ENCODE measurements at places on chromosomes 2 and 18.

DNA sequence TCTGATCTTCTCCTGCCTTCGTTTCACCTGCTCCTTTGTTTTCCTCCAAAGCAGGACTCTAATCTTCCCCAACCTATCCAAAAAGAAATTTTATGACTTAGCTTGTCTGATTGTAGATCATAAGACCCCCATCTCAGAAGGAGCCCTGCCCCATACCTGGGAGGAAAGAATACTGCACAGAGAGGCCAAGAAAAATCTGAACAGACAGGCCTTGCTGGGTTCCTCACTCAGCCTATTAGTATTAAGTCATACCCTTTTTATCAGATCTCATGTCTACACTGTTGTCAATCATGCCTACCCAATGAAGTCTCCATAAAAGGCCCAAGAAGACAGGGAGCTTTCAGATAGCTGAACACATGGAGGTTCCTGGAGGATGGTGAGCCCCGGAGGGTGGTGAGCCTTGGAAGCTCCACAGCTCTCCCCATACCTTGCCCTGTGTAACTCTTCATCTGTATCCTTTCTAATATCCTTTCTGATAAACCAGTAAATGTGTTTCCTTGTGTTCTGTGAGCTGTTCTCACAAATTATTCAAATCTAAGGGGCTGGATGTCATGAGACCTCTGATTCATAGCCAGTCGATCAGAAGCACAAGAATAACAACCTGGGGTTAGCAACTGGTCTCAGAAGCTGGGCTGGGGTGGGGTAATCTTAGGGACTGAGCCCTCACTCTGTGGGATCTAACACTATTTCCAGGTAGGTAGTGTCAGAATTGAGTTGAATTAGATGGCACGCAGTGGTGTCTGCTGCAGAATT is 108.8 kb downstream of the SPOPL start:
- DNase-seq = no peak

DNA sequence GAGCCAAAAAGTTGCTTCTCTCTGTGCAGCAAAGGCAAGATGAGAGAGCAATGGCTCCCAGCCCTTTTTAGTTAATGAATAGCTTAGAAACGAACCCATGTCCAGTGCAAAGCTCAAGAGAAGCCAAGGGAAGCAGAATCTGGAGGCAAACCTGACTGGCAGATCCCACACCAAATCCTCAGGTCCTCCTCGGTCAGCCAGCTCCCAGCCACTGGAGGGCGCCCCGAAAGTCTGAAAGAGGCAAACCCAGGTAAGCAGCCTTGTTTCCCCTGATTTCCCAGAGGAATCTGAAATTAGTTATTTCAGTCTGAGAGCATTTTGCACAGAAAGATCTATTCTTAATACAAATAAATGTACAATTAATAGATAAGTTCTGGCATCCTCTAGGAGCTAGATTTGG is 71.3 kb upstream of the PID1 start:
- no peak for DNase-seq

DNA sequence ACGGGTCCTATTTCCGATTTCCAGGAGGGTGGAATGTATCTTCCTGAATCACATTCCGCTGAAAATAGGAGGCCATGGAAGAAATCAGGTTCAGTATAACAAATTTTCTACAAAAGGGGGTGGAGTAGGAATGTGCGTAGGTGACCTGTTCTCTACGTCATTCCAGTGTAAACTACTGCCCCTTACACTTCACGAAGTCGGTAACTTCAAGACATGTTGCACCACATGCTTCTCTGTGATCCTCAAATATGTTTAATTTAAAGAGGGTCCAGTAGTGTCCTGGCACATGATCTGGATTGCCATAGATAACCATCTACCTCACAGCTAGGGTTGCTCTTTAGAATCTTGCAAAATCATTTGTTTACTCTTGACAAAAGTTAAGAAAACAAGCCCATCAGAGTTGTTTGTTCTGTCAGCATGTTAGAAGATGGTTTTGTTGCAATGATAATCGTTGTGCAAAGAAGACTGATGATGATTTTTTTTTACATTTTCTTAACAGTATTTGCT is 7.5 kb upstream of the CPS1 start:
- no peak for DNase-seq

GRCh38 chr2:27814758-27815157 is 43.2 kb downstream of the MRPL33 start:
- DNase-seq = no peak

DNA sequence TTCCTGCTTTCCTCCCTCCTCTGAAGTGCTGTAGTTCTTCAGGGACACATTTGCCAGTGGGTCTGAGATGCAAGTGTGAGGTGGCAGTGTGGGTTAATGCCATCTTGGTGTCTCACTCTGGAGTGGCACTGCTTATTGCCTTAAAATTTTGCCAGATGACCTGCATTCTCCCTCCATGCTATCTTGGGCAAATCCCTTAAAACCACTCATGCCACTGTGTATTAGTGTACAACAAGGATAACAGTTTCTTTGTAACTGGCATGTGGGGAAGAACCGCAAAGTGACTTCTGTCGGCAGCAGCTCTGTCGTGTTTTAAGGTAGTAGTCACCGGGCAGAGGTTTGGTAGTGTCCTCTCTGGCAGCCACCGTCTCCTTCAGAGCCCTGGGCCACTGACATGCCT is 124.2 kb downstream of the NEDD4L start:
- DNase-seq = no peak

DNA sequence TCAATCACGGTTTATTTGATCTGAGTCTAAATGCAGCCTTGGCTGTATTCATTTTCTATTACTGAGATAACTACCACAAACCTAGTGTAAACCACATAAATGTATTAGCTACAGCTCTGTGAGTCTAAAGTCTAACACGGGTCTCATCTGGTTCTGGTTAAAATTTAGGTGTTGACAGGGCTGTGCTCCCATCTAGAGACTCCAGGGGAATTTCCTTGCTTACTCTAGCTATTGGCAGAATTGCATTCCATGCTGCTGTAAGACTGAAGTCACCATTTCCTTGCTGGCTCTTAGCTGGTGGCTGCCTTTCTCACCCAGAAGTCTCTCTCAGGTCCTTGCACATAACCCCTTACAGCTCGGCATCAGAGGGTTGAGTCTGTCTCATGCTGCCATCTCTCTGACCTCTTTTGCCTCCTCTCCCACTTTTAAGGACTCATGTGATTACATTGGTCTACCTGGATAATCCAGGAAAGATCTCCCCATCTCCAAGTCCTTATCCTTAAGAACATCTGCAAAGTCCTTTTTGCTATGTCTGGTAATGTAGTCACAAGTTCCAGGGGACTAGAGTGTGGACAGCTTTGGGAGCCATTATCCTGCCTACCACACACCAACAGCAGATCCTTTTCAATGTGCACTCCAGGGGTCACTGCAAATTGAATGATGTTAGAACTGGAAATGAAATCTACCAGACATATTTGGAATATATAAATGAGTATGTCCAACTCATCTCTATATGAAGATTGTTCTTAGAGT is 207.0 kb upstream of the AGAP1 start:
- no peak for DNase-seq

- no peak for DNase-seq
Measured at GRCh38 chr2:186422226-186422625, 63.8 kb upstream of the ZC3H15 start.

DNA sequence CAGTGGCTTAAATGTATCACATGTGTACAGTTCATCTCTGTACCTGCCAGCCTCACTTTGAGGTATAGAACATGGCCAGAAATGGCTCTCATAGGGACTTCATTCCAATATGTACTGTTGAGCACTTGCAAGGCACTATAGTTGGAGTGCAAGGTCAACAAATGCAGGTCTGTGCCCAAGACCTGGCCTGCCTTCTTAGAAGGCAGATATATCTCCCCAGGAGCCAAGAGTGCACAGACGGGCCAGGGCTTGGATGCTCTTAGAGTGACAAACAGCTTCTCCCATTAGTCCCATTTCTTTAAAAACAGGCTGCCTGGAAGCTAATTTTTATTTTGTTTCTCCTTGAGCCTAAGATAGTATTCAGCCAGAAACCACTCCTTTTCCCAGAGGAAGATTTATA is 7.3 kb downstream of the TEX261 start:
- no peak for DNase-seq

DNA sequence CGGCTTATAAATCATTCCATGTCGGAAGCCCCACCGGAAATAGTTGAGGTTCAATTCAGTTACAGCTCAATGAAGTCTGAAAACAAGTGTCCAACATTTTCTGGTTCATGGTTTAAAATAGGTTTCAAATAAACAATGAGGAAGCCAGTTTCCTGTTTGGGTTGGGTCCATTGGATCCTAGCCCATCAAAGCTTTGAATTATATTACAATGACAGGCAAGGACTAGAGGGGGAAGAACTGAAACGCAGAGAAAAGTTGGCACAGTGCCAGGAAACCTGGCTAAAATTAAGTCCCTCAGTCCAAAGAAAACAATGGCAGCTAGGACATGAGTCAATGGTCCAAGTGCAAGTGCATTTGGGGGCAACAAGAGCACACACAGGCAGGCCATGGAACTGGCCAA is 32.0 kb downstream of the SLC14A1 start:
- peak; percentile 8 for DNase-seq

DNA sequence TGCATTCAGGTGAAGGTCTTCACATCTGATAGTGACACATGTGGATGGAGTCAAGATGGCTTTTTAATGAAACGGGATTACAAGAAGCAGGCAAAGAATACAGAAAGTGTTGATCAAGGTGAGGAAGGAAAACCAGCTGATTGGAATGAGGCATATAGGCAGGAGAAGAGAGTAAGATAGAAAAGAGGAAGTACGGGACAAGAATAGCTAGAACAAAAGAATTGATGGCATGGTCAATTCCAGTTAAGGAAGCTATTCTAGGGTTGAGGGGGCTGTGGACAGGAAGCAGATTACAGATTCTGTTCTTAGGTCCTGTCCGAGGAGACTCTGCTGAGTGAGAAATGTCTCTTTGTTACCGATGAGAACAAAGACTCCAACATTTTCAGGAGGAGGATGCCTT is 13.2 kb upstream of the NCK2 start:
- no peak for DNase-seq

DNA sequence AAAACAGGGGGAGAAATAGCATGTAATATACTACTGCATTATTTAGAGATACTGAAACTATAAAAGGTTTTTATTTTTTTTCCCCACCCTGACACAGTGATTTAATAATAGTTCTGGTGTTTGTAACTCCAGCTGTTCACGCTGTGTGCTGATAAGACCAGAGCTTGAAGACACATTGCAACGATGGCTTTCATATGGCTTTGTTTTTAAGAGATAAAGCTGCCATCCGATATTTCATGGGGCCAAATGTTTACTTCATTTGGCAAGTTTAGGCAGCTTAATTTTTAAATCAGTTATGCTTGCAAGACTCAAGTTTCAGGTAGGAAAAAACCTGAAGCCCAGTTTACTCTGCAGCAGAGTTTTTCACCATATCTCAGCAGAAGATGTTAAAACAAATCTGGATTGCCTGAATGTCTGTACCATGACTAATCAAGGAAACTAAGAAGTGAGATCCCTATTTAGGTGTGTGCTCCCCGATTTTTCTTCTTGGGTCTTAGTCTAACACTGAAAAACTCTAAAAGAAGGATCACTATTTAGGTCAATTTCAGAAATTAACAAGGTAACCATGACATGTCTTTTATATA is 508.6 kb downstream of the PARD3B start:
- DNase-seq = no peak

- no peak for DNase-seq
Measured at GRCh38 chr2:40915651-40916050, 463.8 kb upstream of the SLC8A1 start.

GRCh38 chr18:10322435-10322834 is 132.0 kb upstream of the APCDD1 start:
- no peak for DNase-seq

- peak; percentile 26 for DNase-seq
Measured at GRCh38 chr2:44938287-44939105, 3.0 kb upstream of the SIX3 start.

- no peak for DNase-seq
Measured at GRCh38 chr2:176435729-176436128, 166.5 kb downstream of the MTX2 start.

DNA sequence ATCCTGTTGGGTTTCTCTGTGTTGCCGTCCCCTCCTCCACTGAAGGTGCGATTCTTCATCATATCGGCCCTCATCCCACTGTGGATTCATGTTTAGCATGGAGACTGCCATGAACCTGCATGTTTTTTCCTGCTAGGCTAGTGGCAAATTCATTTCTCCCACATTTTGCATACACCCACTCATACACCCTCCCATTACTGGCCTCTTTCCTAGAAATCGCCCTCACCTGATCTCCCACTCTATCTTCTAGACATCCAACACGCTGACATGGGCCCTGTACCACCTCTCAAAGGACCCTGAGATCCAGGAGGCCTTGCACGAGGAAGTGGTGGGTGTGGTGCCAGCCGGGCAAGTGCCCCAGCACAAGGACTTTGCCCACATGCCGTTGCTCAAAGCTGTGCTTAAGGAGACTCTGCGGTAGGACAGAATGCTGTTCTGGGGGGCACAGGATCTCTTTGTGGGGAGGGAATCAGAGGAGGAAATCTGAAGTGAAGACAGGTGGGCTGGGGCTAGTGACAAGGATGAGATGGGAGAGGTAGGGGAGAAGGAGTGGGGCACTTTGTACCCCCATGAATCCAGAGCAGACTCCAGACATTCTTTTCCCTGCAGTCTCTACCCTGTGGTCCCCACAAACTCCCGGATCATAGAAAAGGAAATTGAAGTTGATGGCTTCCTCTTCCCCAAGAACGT is 17.7 kb downstream of the PRKAG3 start:
- no peak for DNase-seq

DNA sequence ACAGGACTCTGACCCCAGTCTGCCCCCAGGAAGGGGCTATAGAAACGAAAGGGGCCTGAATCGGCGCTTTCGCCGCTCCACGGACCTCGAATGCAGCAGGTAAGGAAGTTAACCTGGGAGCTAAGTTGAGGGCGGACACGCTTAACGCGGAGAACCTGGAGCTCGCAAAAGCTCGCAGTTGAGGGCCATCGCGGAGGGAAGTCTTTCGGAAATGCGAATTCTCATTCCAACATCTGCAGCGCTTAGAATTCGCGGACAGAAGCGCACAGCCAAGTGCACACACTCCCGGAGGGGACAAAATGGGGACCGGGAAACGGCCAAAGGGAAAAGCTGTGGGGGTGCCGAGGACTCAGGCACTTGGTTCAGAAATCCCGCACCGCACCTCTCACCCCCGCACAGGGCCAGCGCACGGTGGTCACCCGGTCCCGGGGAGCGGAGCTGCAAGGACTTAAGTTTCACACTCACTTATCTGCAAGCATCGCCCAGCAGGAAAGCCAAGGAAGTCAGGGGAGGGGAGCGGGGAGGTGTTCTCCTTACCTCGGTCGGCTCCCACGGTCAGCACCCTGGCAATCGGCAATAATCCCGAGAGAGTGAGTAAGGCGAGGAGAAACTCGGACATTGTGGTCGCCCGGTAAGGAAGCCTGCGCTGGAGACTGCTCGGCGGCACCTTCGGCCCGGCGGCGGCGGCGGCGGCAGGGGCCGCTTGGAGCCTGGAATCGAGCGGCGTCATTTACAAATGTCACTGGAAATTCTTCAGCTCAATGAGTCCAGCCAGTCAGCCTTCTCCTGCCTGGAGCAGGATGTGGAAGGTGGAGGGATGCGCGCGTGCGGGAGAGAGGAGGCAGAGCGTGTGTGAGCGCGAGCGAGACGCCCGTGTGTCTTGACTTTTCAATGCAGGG is 456 bp downstream of the LRP1B start:
- peak; percentile 1 for DNase-seq

- DNase-seq = no peak
Measured at GRCh38 chr2:11154016-11154922, 998 bp upstream of the SLC66A3 start.

- no peak for DNase-seq
Measured at GRCh38 chr18:71554686-71555085, 989.5 kb downstream of the CBLN2 start.

- no peak for DNase-seq
Measured at GRCh38 chr2:27735263-27735904, 36.1 kb upstream of the MRPL33 start.

- no peak for DNase-seq
Measured at GRCh38 chr18:56139372-56139771, 499.0 kb downstream of the TXNL1 start.
